ENCODE measurements at places on chromosomes 12 and 14.

DNA sequence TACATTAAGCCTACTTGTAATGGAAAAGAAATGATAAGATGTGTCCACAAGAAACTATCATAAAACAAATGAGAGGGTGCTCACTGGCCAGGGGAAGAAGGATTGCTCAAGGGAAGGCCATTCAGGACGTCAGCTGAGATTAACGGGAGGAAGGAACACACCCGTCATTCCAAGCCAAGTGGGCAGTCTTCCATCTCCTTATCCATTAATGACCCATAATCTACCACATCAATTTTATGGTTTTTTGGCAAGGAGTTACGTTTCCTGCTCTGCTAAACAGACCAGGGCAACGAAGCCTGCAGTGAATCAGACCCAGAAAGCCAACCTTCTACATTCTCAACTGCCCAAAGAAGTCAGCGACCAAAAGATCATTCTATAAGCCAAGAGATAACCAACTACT is 25.1 kb downstream of the PRKAB1 start:
- no peak for DNase-seq

DNA sequence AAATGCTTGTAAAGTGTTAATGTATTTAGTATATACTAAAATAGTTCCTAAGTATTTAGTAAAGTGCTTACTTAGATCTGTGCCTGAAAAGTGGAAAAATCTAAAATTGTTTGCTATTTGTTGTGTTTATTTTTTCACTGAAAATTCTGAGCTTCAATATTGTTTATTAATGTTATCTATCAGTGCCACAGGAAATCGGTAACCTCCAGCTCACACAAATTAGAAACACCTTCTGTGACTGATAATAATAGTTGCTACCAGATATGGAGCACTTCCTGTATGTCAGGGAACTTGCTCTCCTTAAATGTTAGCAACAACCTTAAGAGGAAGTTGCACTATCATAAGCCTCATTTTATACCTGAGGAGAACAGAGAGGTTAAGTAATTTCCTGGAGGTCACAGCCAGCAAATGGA is 723 bp upstream of the LRP10 start:
- no peak for DNase-seq

- no peak for DNase-seq
These were observed 507.6 kb downstream of the PCNX1 start for GRCh38 chr14:71414631-71415403.

DNA sequence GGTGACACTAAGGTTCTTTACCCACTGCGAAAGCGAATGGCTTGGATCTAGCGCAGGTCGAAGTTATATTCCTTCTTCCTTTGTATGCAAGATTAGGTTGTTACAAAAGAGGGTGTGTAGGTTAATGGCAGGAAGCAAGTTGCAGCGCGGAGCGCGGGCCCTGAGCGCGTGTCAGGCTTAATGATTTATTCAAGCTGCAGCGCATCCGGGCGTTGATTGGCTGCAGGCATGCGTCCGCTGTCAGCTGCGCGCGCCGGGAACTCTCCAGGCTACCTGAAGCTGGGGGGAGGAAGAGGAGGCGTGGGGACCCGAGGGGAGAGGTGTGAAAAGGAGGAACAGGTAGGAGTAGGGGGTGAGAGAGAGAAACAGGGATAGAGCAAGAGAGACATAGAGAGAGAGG is 7.4 kb downstream of the ASCL1 start:
- peak; percentile 82 for DNase-seq

DNA sequence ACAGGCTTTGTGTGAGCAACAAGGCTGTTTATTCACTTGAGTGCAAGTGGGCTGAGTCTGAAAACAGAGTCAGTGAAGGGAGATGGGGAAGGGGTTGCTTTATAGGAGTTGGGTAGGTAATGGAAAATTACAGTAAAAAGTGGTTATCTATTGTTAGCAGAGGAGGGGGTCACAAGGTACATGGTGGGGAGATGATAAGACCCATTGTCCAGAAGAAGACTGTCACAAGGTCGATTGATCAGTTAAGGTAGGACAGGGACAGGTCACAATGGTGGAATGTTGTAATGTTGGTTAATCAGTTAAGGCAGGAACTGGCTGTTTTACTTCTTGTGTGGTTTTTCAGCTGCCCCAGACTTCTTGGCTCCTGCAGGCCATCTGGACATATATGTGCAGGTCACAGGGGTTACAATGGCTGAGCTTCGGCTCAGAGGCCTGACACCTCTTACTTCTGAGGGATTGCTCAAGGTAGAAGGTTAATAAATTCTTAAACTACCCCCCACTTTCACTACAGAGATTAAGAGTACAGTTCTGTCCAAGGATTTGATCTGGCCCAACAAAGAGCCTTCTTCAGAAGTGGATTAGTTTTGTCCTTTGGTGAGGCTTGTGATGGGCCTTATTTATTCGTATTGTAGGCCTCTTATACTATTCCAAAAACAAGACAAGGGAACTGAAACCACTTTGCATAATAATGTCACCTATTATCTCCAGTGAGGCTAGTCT is 13.8 kb upstream of the DHRS4 start:
- DNase-seq = no peak

DNA sequence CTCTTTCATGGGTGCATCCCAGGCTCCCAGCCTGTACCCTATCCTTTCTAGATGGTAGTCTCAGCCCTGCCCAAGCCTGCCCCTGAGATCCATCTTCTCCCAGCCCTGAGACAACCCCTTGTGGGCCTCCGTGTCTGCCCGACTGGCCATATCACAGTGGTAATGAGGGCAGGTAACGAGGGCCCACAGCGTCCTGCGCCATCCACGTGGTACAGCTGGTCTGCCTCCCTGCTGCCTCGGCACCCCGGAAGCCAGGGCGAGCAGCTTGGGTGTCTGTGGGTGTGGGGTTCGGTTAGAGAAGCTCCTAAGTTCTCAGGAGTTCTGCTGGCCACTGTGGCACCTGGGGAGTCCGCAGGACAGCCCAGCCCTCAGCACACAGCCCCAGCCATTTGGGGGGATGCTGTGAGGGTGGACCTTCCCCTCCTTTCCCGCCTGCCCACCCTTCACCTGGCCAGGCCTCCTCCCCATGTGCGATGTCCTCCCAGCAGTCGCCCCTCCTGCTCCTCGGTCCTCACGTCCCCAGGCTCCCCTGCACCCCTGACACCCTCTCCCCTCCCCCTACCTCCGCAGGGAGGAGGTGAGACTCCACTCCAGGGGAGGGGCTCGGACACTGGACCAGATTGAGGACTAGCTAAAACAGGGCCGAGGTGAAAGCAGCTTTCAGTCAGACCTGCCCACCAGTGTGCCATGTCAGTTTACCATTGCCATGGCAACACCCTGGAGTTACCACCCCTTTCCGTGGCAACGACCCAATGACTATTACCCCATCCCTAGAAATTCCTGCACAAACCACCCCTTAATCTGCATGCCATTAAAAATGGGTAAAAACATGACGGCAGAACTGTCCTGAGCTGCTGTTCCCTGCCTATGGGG is 69.0 kb downstream of the KIF26A start:
- no peak for DNase-seq

DNA sequence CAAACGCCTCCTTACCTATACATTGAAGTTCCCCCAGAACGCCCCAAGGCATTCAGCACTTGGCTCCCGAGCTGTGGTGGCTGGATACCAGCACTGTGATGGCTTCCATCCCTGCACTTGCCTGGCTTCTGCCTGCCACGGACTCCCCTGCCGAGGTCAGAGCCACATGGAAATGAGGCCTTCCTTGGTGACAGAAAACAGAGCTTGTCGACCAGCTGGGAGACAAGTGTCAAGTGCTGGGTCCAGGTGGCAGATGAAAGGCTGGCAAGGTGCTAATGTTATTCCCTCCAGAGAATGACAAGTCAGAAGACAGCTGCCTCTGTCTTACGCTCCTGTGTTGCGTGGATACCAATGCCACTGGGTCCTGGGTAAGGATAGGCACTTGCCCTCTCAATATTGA is 26.2 kb upstream of the GNG2 start:
- DNase-seq = no peak

DNA sequence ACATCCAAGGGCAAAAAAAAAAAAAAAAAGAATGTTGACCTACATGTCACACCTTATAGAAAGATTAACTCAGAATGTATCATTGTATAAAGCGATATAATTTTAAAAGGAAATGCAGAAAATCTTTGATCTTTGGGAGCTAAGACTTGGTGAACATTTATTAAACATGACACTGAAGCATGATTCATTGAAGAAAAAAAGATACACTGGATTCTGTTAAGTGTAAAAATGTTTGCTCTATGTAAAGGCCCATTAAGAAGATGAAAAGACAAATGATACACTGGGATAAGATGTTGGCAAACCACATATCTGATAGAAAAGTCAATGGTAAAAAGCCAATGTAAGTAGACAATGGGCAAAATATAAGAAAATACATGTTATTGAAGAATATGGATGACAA is 1131.0 kb downstream of the AACS start:
- no peak for DNase-seq

DNA sequence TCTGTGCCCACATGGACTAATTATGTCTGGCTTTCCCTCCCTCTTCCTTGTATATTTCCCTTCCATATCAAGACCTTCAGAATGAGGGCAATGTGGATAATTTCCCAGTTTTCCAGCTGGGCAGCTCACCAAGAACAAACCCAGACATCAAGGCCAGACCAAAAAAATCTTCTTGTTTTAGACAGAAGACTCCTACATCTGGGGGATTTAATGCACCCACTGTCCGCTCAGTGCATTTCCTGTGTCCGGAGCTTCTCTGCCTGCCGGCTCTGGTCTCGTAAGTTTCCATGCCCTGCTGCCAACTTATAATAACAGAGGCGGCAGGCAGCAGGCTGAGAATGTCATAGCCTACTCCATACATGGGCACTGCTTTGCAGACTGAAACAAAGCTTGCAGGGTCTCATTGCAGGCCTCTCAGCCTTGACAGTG is 207.2 kb upstream of the BCL2L14 start:
- no peak for DNase-seq

GRCh38 chr14:100033347-100034075 is 31.7 kb upstream of the EVL start:
- no peak for DNase-seq

DNA sequence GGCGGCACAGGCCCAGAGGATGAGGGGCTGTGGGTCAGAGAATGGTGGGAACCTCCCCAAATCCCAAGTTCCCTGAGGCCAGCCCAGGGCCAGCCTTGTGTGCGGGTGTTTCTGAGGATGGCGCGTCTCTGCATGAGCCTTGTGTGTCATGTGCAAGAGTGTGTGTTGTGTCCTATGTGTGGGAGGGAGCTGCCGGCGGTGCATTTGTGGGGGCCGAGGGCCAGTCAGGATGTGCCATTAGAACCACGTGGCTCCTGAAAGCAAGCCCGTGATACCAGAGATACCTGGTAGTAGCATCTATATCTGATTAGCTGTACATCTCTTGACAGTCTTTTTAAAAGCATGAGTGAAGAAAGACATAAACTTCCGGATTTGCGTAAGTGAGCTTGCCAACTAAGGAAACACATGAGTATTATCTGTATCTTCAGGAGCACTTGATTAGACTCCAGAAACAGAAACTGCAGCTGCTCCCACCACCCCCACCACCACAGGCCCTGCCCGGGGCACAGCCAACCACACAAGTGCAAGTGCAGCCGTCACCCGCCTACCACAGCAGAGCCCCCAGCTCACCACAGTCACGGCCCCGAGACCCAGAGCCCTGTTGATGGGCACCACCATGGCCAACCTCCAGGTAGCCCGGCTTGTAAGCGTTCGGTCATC is 19.2 kb downstream of the DDX51 start:
- peak; percentile 36 for DNase-seq

- DNase-seq = peak; percentile 29
These were observed 124.7 kb downstream of the PAPOLA start for GRCh38 chr14:96626916-96627315.

DNA sequence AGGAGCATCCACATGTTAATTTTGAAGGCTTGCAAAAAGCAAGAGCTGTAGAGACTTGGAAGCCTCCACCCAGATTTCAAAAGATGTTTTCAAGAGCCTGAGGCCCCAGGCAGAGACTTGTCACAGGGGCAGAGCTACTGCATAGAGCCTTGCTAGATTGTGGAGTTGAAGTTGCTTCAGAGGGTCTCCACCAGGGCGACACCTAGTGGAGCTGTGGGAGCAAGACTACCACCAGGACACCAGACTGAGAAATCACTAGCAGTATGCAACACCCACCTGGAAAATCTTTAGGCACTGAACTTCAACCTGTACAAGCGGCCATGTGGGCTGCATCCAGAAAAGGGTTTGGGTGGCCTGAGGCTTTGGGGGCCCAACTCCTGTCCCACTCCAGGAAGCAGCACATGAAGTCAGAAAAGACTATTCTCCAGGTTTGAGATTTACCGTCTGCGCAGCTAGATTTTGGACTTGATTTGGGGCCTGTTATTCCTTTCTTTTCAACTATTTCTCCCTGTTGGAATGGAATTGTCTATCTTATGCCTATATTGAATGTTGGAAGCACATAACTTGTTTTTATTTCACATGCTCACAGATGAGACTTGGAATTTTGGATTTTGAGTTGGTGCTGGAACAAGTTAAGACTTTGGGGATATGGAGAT is 508.6 kb downstream of the FLRT2 start:
- peak; percentile 65 for DNase-seq

- no peak for DNase-seq
These were observed 164.7 kb downstream of the RAD51B start for GRCh38 chr14:67984274-67984673.

GRCh38 chr14:53523226-53523625 is 370.1 kb upstream of the DDHD1 start:
- no peak for DNase-seq

DNA sequence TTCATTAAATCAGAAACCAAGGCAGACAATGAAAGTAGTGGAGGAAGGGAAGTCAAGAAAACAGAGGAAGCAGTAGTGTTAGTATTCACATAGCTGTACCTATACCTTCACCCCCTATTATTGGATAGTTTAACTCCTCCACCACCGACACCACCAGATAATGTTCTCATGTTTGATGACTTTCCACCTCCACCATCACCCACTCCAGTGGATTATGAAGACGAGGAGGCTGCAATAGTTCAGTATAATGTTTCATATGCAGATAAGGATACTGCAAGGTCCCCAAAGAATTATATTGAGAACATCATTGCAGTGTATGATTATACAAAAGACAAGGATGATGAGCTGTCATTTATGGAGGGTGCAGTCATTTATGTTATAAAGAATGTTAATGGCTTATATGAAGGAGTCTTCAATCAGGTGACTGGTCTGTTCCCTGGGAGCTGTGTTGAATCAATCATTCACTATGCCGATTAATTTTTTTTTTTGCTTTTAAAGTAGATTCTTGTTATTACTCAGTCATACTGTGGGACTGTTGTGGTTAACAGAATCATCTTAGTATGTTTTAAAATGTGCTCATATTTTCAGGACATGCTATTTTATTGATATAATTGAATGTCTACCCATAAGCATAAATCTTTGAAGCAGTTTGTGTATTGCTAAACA is 32.2 kb upstream of the KTN1 start:
- DNase-seq = no peak

- DNase-seq = no peak
These were observed 622.3 kb downstream of the C12orf50 start for GRCh38 chr12:87406926-87407325.

GRCh38 chr12:2692080-2692479 is 102.7 kb upstream of the FKBP4 start:
- DNase-seq = peak; percentile 46

DNA sequence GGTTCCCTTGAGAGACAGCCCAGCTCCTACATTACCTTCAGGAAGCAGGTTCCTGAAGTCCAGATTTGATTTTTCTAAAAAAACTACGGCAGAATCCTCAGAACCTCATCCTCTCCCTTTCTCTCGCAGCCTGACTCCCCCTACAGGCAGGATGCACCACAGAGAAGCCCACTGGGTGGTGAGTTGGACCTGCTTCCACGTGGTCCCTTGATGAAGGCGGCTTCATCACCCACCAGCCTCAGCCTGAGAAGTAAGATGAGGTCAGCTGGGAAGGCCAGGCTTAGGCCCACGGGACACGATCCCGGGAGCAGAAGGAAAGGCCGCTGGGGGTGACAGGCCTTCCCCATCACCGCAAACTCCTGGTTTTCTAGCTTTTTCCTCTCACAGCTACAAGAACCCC is 83.0 kb downstream of the ACTN1 start:
- no peak for DNase-seq

All from ecto neural progenitor cell (in vitro differentiated cells).